T-helper 2 cell treated with Interferon-gamma antibody and Interleukin-4, amounts not matched to agents 5 μg/mL and 100 μg/mL, for 36 hours (primary cell): ENCODE measurements at places on chromosomes 11 and 22.

DNA sequence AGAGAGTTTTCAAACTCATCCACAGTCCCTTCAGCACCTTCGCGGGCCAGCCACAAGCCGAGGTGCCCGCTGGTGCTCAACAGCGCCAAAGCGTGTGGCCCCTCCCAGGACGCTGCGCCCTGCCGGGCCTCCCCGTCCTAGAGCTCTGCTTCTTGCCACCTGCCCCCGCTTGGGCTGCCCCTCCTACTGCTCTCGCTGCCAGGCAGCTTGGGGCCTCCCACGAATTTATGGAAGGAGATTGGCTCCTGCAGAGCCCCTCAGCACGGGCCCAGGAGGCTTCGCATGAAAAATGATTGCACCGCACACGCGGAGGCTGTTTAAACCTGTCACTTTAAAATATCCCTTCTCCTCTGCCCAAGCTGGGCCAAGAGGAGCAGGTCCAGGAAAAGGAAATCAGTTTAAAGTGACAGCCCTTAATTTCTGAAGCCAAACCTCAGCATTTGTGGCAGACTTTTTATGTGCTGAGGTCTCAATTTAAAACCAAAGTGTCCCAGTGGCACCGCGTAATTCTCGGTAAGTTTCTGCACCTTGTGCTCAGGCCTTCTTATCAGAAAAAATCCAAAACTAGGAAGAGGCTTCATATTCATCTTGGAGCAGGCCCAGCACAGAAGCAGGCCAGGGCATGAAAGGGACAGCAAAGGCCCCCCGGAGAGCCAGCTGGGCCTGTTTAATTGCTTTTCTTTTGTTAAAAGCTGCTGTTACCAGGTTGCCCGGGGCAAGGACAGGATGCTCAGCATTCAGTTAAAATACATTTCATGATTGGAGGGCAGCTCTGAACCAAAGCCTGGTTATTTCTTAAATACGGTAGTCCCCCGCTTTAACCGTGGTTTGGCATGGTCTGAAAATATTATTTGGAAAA, 303.6 kb downstream of the OPCML start:
- no peak for DNase-seq

- DNase-seq, result no peak
Measured at GRCh38 chr22:40216041-40216756, 38.5 kb downstream of the TNRC6B start.

DNA sequence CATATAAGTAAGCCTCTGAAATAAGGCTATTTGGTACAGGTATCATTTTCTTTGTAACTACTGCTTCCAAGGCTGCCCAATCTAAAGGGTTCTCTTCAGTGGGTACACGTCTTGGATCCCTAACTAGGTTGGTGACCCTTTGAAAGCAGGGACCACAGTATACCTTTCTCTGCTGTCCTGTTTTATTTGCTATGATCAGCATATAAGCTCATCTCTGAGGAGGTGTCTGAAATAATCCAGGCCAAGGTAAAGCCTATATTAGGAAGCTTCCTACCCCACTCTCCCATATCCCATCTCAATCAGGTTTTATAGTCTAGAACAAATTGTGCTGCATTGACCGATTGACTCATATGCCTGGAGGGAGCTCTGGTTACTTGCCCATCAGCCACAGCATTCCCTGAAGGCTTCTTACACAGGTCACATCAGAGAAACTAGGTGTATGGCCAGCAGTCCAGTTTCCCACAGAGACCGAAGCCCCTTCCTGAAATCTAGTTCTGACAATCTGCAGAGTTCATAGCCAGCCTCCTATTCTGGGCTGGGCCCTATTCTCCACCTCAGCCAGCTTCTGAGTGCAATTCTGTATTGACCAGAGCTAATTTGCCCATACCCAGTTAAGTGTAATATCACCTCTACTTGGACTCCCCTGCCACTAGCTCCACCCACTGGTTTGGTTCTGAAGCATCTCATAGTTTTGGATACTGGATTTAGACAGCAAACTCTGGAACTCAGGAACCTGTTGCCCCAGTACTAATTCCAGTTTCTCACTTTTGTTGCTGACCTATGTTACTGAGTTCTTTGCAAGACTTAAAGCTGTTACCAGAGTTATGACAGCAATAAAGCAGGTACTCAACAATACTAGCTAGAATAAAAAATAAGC, 62.1 kb upstream of the ARHGAP20 start:
- no peak for DNase-seq

DNA sequence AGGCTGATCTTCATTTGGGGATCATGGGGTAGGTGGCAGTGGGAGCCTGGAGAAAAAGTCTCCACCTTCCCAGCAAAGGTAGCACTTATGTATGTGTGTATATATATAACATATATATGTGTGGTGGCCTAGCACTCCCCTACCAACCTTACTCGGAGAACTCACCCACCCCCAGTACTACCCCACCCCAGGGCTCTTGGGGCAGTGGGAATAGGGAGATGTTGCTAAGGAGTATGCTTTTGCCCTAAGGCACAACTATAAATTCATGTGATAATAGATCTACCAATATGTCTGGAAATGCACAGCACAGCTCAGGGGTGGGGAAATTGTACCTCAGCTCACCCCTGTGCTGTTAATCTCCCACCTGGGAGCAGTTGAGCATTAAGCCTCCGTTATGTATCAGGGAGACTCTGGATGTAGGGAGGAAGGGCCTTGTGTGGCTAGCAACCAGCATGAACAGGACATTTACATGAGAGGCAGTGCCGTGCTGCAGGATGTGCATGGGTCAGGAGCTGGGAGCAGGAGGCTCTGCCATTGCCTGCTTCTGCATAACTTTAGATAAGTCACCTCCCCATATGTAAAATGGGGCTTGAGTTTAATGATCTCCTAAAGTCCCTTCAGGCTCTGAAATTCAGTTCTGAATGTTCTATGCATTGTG, 57.3 kb downstream of the C11orf91 start:
- no peak for DNase-seq

DNA sequence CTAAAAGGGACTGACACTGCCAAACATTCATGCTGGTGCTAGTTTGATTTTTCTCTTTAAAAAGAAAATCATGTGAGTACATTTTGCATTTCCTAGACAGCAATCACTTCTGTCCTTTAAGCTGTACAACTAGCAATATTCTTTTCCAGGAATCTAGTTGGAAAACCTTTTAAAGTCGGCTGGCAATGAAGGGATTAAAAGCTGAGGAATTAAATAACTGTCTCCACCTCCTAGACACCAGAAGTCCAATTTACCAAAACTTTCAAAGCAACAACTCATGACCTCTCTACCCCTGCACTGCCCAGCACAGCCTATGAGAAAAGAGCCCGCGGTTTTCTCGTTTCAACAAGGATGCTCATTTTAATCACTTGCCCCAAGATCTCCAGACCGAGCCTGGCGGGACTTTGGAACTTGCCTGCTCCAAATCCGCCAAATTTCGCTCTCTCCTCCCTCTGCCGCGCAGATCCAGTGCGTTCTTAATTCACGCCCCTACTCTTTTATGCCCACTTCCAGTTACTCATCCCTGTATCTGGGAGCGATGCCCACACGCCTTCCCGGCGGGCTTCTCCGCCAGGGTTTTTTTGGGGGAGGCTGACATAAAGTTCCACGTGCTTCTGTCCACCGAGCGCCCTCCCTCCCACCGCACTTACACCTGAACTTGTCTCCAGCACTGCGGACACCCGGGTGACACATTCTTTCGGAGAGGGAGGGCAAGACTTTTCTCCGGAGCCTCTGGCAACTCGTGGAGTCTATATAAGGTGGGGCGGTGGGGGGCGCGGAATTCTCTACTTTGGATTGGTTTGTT, 2.5 kb downstream of the MPPED2 start:
- DNase-seq, result no peak

- peak; percentile 76 for DNase-seq
Measured at GRCh38 chr11:76782531-76783293, 444 bp upstream of the TSKU start.

GRCh38 chr22:41478891-41479521, 10.1 kb downstream of the ACO2 start:
- DNase-seq, result no peak

DNA sequence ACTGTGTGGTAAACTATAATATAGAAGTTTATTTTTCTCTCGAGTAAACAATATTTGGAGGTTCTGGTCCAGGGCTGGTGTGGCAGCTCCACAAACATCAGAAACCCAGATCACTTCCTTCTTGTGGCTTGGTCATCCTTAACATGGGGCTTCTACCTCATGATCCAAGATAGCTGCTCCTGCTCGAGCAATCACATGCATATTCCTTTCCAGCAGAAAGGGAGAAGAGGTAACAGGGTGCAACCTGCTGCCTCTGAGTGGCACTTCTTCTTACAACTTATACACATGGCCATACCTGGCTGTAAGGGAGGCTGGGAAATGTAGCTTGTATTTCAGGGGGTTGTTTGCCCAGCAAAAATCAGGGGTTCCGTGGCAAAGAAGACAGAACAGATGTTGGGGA, 44.6 kb upstream of the SYT7 start:
- no peak for DNase-seq

- DNase-seq, result no peak
Measured at GRCh38 chr11:14370496-14370895, 11.5 kb upstream of the RRAS2 start.

- peak; percentile 73 for DNase-seq
Measured at GRCh38 chr22:20456064-20456721, 18.6 kb upstream of the SCARF2 start.

DNA sequence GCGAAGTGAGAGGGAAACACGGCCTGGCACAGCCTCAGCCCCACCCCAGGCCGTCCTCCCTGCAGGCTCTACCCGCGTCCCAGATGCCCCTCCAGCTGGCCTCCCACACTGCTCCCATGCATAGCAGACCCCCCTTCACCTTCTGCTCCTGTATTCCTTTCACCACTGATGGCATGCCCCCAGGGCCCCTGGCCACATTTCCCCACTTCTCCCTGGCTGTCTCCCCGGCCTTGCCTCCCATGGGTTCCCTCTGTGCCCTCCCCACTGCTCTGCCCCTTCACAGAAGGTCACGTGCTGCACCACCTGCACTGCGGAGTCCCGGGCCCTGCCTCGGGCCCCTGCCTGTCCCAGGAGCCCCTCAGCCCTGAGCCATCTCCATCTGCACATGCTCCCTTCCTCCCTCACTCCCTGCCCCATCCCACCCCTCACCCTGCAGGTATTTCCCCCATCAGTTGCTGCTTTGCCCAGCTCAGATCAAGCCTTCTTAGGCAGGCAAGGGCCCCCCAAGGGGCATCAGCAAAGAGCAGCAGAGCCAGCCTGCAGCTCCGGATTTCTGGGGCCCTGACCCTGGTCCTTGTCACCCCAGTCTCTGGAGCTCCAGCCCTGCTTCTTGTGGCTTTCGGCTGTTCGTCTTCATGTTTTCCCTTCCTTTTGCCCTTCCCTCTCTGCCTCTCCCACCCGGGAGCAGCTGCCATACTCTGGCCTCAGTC, 46.4 kb downstream of the GAB4 start:
- DNase-seq, result no peak

DNA sequence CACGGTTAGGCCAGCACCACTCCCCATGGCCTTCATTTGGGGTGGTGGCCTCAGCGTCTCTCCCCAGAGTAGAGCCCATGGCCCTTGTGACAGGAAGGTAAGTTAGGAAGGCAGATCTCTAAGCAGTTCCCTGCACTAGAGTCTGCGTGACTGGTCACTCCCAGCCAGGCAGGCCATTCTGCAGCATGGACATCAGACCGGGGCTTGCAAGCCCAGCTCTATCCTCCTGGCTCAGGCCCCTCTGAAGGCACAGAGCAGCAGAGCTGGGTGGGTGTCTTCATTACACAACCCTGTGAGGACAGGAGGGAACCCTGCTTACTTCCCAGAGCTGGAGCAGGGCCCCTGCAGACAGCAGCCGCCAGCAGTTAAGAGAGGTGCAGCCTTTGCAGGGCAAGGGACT, 77.3 kb downstream of the PIWIL3 start:
- DNase-seq, result no peak

DNA sequence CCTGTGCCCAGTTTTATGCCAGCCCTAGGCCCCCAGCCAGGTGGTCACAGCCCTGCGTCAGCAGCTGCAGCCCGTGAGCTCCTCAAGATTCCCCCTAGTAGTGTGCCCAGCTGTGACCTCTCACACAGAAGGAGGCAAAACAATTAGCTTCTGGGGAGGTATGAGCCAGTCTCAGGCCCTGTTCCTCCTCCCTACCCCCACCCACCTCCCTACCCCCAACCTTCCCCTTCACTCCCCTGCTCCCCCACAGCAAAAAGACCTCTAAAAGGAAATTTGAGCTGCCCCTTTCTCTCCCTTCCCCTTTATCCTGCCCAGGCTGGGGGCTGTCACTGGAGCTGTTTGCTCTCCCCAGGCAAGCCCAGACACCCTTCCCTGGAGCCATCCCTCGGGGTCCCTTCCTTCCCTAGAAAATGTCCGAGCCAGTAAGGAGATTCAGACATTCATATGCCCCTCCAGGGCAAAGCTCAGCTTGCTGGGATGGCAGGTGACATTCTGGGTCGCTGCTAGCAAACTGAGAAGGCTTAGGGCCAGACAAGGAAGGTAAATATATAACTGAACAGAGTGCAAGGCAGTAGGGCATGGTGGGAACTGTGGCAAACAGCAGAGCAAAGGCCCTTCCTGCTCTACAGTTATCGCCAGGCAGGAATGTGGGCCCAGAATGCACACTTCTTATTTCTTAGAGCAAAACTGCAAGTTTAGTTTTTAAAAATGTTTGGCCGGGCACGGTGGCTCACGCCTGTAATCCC, 300.2 kb downstream of the MN1 start:
- no peak for DNase-seq

GRCh38 chr11:75200051-75200450, 40.5 kb upstream of the TPBGL start:
- DNase-seq, result no peak

DNA sequence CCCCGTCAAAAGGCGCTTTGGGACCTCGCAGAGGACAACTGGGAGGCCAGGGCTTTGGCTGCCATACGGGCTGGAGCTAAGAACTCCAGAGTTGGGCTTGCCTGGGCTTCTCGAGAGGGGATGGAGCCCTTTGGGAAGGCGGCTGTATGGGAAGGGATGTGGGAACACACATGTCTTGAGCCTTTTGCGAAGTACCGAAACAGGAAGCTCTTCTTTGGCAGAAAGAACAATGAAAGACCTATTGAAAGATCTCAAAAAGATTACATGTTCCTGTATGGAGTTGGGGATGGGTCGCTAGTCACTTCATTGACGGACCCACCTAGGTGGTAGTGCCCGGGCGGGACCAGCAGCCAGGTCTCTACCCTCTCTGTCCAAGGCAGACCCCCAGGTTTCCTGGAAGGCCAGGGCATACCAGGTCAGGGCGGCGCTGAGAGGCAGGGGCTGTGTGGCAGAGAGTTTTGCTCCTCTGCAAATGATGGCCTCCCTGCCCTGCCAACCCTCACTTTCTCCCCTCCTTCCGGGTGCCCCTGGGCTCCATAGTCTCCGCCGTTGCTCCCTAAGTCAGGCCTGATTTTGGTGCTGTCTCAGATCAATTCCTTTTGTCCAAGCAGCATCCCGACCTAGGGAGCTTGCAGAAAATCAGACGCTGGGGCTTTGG, 1.0 kb downstream of the ST14 start:
- no peak for DNase-seq
